CD4-positive, alpha-beta T cell treated with Interleukin-15 for 4 hours (primary cell): ENCODE measurements at places on chromosomes 1 and 21.

DNA sequence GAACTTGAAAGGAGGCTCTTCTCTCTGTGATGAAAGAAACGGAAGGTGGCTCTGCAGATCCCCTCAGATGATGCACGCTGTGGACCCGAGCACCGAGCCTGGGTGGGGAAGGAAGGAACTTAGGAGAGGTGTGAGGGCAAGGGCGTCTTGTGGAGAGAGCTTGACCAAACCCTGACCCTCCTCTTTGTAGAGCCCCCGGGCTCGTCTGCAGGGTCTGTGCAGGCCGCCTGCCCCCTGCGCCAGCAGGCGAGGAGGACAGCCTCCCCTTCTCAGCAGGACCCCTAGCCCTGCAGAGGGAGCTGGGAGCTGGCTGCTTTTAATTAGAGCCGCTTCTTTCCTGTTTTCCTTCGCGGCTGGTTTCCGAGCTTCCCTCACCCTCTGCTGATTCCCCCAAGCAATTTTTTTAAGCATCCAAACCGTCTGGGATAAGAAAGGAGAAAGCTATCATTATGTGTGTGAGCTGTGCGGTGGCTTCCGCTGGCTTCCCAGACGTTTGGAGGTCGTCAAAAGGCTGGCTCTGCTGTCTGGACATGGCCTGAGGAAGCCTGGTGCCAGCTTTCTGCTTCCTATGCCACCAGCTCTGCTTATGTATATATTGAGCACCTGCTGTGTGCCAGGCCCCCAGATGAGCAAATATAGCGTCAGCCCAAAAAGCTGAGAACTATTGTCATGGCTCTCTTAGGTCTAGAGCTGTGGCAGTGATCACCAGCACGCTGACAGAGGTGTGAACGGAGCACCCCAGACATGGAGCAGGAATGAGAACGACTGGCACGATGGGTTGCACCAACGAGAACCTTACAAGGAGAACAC lies 160.2 kb upstream of the IRF2BP2 start:
- DNase-seq, result no peak

GRCh38 chr1:225655509-225656258 lies 2.8 kb upstream of the ENAH start:
- no peak for DNase-seq

DNA sequence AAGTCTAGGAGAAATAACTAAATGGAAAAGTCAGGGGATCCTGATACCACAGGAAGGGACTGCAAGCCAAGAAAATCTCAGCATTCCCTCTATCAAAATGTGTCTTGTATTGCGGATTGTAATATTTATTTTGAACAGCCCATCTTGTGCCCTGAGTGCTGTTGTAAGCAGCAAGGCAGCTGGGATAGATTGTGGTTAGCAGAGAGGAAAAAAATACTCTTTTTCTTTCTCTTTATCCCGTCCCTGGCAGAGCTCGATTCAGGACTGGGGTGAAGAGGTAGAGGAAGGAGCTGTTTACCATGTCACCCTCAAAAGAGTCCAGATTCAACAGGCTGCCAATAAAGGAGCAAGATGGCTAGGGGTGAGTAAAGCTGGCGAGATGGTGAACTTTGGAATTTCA lies 1.2 kb downstream of the RGL1 start:
- DNase-seq, result no peak

GRCh38 chr1:82284213-82284612 lies 483.5 kb downstream of the ADGRL2 start:
- DNase-seq, result no peak

DNA sequence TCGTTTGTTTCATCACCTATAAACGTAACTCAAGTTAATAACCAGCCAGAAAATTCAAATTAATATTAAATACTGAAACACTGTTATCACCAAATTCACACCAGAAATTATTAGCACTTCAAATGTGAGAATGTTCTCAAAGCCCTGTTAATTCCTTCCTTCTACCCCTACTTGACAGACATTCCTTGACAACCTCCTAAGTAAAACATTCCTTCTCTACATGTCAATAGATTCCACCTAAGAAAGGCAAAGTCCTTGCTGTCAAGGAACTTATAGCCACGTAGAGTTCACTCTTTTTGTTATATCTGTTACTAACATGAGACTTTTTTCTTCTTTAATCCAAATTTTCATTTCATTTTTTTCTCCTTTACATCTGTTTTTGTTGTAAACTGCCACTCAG lies 441.5 kb downstream of the SMYD3 start:
- no peak for DNase-seq

DNA sequence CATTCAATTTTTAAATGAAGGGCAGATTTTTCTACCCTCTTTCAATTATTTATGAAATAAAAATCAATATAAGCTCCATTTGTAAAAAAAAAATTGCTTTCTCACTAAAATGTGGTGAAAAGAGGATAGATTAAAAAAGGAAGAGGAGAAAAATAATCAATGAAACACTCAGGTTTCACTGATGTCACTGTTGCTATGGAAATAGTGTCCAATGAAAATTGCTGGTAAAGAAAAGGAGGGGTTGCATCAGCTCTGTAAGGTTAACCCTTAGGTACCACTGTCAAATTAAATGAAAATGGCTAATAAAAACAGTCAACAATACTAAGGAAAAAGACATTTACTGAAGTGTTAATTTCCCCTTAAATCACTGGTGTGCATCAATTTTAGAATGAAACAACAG lies 91.6 kb upstream of the TTC39A start:
- DNase-seq, result peak; percentile 26

DNA sequence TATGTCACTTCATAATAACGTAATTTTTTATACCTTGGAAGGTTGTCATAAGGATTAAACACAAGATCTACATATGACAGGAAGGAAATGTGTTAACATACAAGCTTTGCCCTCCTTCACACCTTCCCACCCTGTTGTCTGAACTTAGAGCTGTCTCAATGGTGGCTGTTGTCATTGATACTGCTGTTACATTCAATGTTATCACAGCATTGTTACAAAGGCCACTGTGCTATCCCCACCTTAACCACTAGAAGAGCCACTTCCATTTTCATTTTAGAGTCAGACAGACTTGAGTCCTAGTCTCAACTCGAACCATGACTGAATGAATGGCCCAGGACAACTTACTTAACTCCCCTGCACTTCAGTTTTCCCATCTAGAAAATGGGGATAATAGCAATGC lies 31.2 kb downstream of the TAS1R2 start:
- no peak for DNase-seq

- DNase-seq, result no peak
These were observed 52.7 kb downstream of the GLUL start for GRCh38 chr1:182338806-182339370.

DNA sequence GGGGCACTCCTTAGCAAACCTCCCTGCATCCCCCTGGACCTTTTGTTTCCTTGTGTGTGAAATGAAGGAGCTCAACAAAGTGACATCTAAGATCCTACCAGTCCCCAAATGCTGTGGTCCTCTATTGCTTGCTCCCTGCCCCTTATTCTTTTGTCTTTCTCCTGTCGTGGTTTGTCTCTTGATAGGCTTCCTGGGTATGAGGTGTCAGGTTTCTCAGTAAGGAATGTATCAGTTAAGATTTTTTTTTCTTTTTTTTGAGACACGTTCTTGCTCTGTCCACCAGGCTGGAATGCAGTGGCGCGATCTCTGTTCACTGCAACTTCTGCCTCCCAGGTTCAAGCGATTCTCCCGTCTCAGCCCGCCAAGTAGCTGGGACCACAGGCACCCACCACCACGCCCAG lies 16.8 kb downstream of the CNIH3 start:
- DNase-seq, result no peak

- no peak for DNase-seq
These were observed 8.2 kb downstream of the HCRTR1 start for GRCh38 chr1:31625561-31626222.

DNA sequence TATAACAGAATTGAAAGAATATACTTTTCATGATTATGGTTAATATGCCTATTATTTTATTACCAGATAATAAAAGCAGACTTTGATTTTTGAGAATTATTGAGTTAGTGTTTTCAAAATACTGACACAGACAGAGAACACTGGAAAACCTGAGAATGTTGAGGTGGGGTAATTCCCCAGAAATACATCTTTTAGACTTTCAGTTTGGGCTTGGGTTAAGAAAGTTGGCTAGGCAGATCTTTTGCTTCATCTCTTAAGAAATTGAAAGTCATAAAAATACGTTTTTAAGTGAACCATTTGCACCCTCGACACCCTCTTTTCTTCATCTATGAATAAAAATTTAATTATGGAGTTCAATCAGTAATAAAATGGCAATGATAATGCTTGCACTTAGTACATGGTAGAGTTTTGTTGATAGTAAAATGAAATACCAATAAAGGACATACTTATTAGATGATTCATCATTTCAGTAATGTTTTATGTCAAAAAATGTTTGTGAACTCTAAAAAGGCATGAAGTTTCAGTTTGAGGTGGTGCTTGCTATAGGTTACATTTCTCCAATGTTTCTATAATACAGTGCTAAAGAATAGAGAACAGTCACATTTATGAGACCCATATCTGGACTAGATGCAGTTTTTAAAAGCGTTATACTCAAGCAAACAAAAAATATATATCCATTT lies 1.9 kb upstream of the SAMSN1 start:
- peak; percentile 49 for DNase-seq

DNA sequence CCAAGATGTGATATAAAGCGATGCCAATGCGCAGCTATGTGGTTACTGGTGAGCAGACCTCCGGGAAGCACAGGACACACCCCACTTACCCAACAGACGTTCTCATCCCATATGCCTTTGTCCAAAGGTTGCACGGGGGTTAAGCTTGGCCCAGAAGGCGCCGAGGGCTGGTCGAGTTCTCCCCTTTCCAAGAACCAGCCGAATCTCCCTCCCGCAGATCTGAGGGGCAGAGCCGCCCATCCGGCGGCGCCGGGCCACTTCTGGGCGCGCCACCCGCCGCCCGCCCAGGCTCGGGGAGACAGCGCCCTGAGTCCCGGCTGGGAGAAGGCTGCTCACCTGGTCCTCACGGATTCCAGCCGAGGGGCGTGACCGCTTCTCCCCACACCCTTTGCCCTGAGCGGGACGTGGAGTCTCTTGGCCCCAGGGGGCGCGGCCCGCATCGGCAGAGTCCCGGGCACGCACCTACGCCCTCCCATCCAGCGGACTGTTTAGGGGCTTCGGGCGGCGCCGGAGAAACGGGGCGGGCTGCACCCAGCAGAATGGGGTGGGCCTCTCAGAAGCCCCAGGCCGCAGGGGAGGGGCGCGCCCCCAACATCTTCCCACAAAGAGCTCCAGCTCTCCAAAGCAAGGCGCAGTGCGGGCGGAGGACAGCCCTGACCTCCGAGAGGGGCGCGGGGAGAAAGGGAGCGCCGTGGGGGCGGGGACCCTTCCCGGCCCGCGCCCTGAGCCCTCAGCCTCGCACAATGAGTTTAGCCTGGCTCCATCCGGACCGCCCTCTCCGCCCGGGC lies 615 bp downstream of the GPR161 start:
- DNase-seq, result no peak

DNA sequence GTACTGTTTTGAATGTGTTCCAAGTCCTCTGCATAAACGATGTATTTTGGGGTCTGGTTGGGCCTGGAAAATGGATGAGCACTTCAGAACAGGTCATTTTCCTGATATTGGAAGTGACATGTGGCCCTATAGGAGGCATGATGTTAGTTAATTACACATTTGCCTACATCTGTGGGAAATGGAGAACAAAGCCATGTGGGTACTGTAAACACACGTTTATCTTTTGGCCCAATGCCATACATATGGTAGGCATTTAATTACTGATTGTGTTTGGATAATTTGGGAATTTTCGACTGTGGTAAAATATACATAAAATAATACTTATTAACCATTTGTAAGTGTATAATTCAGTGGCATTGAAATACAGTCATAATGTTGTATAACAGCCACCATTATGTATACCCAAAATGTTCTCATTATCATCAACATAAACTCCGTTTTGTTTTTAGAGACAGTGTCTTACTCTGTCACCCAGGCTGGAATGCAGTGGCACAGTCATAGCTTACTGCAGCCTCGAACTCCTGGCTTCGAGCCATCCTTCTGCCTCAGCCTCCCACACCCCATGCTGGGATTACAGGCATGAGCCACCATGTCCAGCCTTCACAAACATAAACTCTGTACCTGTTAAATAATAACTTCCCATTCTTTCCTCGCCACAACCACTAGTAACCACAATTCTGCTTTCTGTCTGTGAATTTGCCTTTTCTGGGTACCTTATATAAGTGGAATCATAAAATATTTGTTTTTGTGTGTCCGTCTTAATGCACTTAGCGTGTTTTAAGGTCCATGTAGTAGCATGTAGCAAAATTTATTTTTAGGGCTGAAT lies 11.9 kb upstream of the RNPEP start:
- DNase-seq, result no peak

- no peak for DNase-seq
These were observed 193.2 kb downstream of the TM2D1 start for GRCh38 chr1:61531716-61532115.

- DNase-seq, result no peak
These were observed 18.8 kb upstream of the GORAB start for GRCh38 chr1:170513138-170513537.

- no peak for DNase-seq
These were observed 1814.0 kb downstream of the PLA2G4A start for GRCh38 chr1:188642704-188643103.
